ENCODE measurements at places on chromosomes 1 and 21. TPM values are rescaled to one million over a fixed set of nuclear protein-coding genes. Genes with fewer than 3 reads are reported as not detected.

DNA sequence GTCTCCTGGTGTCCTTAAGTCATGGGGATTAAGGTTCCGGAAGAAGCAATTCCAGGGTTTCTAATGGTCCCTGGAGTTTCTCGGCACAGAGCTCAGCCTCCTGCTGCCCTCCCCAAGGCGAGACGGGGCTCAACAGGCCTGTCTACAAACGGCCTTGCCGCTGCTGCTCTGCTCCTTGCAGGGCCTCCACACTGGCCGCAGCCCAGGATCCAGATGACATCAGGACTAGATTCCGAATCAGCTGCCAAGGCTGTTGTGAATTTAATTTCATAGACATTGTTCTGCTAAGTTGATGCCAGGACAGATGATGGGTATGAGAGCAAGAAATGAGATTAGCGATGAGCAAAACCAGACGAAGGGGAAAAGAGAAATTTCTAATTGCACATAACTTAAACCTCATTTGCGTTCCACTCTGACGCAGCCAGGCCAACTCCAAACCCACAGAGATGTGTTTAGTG, 103.6 kb upstream of the BACE2 start:
- DNase-seq: no peak

DNA sequence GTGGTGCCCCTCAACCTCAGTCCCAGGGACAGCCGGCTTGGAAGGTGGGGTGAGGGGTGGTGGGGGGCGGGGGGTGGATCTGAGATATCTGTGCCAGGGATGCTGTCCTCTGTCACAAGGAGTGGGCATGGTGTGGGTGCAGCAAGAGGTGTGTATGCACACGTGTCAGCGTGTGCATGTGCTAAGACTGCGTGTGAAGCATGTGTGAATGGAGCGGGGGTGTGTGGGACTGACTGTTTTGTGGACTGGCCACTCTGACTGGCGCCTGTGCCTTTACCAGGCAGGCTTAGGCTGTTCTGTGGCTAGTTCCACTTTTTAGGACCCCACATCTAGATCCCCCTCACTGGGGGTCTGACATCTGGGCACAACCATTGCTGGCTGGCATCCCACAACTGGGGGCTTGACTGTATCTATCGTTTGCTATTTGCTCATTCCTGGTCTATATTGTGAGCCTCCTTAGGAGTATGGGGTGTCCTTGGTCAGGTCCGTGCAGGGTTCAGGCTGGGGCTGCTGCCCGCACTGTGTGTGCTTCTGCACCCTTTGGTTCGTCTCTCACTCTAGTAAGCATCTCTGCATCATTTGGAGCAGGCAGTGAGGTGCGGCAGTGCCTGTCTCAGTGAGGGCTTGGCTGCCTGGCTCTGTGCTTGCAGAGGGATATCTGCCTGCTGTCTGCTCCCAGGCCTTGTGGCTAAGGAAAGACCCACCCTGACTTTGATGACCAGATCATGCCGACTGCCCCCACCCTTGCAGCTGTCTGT, 1.9 kb downstream of the AMPD2 start:
- no peak for DNase-seq

GRCh38 chr1:15153184-15153841, at the start of gene TMEM51:
Gene TMEM51 (plus strand): TSS chr1:15153747. CDS start chr1:15215088, 61,341 bp downstream.
- DNase-seq: peak; percentile 84

- DNase-seq: no peak
These were observed 57.2 kb downstream of the TNN start for GRCh38 chr1:175124861-175125260.

DNA sequence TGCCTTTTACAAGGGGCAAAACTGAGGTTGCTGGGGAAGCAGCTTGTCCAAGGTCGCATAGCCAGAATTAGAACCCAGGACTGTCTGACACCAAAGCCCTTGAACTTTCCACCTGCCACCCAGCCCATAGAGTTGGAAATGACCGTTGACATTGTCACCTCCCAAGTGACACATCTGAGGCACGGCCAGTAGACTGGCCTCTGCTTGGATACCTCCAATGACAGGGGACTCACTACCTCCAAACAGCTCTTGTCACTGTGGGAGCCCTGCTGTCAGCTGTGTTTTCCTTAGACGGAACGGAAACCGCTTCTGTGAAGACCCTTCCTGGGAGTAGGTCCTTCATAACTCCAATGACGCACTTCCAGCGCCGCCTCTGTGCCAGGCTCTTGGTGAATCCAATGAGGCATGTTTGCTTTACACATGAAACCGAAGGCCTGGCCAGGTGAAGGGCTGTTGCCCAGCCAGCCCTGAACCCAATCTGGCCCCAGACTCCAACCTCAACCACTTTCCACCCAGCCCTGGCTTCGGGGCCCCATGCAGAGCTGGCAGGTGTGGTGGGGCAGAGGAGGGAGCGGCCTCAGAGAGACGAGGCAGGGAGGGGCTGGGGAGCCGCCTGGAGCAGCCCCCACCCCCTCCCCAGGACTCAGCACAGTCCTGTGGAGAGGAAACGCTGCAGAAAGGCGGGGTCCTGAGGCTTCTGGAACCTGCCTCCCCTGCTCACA, 109.2 kb upstream of the IFFO2 start:
- no peak for DNase-seq

GRCh38 chr1:77133731-77134358, 85.4 kb downstream of the PIGK start:
- DNase-seq: no peak

GRCh38 chr1:100941098-100941527, 45.2 kb downstream of the SLC30A7 start:
- DNase-seq: no peak

GRCh38 chr1:223331301-223331700, 32.7 kb downstream of the SUSD4 start:
- no peak for DNase-seq

GRCh38 chr1:181779343-181779742, 282.2 kb downstream of the ZNF648 start:
- no peak for DNase-seq

The FALEC gene
- not detected for total RNA-seq

The RBM15 gene
- total RNA-seq: 15.9 TPM

The SLC22A15 gene
- 6.1 TPM for total RNA-seq

All from posterior vena cava (tissue), 2 donors.